ENCODE measurements at places on chromosomes 5 and 9.

GRCh38 chr5:81854485-81854884, 103.6 kb upstream of the SSBP2 start:
- DNase-seq: no peak

GRCh38 chr9:23636199-23636598, 189.8 kb downstream of the ELAVL2 start:
- no peak for DNase-seq

GRCh38 chr5:122499585-122499984, 187.5 kb downstream of the SNCAIP start:
- no peak for DNase-seq

- DNase-seq: peak; percentile 45
Measured at GRCh38 chr5:9324348-9325077, 221.4 kb downstream of the SEMA5A start.

DNA sequence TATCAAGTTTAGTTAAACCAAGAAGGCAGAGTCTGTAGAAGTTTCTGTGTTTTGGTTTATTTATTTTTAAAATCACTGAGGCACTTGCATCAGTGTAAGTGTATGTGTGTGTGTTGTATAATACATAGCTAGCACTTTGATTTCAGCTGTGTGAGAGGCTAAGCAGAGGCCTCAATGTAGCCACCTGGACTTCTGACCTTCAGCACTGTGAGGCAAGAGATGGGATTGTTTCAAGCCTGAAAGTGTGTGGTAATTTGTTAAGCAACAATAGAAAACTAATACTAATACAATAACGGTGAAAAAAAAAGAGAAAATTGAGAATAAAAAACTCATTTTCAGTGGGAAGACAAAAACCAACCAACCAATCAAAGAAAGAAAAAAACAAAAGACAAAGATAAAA, 327.3 kb downstream of the CDH18 start:
- DNase-seq: no peak

GRCh38 chr5:169702693-169703481, 65.8 kb downstream of the DOCK2 start:
- DNase-seq: peak; percentile 24

DNA sequence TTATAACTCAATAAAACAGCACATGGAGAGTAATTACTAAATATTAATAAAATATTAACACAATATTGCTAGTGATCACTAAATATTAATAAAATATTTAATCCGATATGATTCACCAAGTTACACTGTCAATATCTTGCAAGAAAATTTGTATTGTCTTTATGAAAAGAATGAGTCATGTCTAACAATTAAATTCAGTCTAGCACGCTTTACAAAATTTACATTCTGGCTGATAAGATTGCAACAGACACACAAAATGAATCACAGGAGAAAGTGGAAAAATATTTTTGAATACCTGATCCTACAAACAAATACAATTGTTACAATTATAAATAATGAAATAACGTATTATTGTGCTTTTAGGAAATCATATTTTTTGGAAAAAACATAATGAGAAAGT, 567.2 kb downstream of the EFNA5 start:
- DNase-seq: no peak

DNA sequence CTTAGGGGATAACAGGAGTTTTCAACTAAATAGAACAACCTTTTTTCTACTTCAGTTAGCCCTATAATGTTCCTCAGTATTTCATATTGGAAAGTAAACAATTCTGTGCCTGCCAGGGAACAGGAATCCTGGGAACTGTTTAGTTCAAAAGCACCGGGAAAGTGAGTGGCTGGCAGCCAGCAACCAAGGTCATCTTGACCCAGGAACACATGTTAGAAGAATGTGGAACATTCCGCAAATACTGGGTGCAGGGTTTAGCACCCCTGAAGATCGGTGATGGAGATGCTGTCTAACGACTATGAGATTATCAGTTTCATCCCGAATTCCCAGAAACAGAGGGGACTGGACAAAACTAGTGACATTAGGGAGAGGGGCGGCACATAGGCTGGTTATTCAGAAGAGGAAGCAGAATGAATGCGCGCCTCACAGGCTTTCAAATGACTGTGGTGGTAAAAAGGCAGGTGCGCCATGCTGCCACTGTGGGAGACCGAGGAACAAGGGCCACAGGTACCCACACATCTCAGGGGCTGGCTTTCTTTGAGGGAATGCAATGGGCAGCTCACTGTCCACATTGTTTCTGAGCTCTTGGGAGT, 51.2 kb downstream of the IPPK start:
- DNase-seq: no peak

GRCh38 chr9:136172412-136173079, 32.4 kb downstream of the LHX3 start:
- no peak for DNase-seq

GRCh38 chr9:30078195-30078594, 2306.2 kb upstream of the ACO1 start:
- no peak for DNase-seq

DNA sequence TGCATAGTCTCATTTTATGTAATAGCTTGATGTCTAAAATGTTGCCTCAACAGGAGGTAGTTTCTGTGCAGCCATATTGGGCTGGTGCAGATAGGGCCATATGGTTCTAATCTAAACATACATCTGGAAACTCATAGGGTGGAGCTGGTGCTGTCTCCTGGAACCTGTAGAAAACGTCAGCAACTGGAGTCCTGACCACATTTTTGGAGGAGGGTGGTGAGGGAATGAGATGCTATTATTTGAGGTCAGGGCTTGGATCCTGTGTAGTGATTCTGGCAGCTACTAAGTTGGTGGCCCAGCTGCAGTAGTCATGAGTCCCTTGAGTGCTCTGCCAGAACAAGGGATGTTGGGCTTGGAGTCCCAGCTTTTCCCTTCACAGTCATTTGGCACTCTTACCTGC, 14.1 kb downstream of the MAN2A1 start:
- DNase-seq: peak; percentile 83

DNA sequence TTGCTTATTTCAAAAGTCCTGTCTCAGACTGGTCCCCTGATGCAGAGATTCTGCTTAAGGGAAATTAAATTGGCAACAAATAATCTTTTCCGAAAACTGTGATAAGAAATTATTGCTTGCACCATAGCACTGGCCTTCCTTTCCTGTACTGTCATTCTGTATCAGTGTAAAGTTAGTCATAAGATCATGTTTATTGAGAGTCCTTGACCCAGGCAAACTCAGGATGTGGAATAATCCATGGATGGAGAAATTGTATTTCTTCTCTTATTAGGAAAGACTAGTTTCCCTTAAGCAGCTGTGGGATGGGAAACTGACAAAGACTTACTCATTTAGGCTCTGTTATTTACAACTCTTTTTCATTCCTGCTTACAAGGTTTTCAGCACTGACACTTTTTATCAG, 83.0 kb upstream of the RANBP6 start:
- DNase-seq: peak; percentile 76

GRCh38 chr9:111349766-111350165, 19.7 kb upstream of the OR2K2 start:
- DNase-seq: no peak

DNA sequence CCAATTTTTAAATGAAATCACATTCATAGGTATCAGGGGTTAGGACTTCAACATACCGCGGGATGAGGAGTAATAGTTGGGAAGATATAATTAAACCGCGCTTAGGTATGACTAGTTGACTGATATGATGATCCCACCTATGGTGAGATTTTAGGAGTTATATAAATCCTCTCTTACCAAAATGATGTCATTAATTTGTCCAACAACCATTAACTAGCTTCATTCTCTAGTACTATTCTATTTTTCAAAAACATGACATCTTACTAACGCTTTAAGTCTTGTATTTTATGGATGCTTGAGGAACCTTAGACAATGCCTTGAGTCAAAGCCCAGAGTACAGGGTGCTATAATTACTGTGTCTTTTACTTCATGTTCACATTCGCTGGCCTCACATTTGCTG, 59.6 kb upstream of the PIK3R1 start:
- DNase-seq: no peak

DNA sequence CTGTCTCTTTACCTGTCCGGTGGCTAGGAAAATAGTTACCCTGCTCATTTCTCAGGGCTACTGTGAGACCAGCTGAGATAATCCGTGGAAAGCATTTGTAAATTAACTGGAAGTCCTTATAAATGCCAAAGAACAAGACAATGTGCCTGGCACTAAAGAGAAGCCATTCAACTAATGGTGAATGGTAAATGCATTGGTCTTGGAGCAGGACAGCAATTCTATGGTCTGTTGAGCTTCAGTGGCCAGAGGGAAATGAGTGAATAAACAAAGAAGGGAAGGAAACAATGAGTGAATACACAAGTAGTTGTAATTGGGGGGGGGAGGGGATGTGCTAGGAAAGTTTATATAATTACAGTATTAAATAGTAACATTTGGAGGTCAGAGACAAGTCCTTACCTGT, 353.6 kb downstream of the SEMA5A start:
- no peak for DNase-seq

- DNase-seq: peak; percentile 48
Measured at GRCh38 chr9:113989017-113989713, 88.9 kb downstream of the AMBP start.

DNA sequence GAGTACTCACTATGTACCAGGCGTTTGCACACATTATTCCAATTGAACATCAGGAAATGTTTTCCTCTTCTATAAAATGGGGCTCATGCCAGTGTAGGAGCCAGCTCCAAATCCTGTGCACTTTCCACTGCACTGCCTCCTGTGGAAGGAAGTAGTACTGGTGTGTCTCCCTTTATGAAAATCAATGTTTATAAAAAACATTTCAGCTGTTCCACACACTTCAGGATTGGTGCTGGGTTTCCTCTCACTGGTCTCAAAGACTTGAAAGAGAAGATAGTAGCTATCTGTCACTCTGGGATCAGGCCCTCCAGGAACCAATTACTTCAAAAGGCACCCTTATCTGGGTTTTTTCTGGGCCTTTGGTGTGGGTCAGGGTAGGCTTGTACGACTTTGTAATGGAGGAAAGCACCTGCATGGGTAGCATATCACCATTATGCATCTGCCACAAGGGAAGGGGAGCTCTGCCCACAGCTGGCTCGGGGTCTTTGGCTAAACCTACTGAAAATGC, 32.5 kb downstream of the RAB14 start:
- DNase-seq: peak; percentile 34

- DNase-seq: no peak
Measured at GRCh38 chr5:60519372-60519771, 180.6 kb downstream of the DEPDC1B start.

GRCh38 chr5:169263591-169263990, 37.3 kb downstream of the SLIT3 start:
- DNase-seq: no peak

DNA sequence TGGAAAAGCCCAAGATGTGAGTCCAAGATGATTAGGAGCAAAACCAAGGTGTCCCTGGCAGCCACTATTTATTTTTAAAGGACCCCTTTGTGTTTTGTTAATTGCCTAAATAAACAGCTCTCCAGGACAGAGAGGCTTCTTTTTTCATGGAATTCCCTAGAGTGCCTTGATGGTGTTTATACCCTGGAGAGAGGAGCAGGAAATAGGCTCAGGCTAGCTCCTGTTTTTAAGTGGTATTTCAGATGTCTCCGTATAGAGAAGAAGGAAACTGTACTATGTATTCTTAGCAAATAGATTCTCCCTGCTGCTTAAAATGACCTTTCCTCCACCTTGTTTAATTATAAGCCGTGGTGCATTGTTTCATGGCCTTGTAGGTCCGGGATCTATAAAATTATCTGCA, 292.4 kb downstream of the CD180 start:
- DNase-seq: no peak

GRCh38 chr9:123679330-123679987, 250.5 kb downstream of the DENND1A start:
- DNase-seq: no peak

- peak; percentile 57 for DNase-seq
Measured at GRCh38 chr9:5799314-5799713, 33.6 kb downstream of the ERMP1 start.

GRCh38 chr9:125630436-125630835, 76.6 kb downstream of the MAPKAP1 start:
- no peak for DNase-seq

- peak; percentile 74 for DNase-seq
Measured at GRCh38 chr5:38316544-38317224, 58.3 kb downstream of the EGFLAM start.

DNA sequence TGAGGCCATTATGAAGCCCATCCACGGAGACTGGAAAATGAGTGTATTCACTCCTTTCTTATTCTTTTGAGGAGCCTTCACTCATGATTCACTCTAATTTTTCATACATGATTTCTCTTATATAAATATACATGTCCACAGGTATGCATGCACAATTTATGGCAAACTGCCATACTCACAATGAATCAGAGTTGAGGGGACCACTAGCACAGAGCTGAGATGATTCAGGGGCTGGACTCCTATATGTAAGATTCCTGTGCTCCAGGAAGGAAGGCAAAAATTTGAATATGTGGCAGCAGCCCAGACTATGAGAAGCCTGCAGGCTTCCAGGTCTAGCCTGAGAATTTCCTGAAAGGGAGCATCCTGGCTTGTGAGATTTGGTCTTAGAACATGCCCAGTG, 484.6 kb downstream of the PRELID2 start:
- DNase-seq: peak; percentile 38

- DNase-seq: peak; percentile 37
Measured at GRCh38 chr5:73338256-73339050, 110.1 kb downstream of the FOXD1 start.

DNA sequence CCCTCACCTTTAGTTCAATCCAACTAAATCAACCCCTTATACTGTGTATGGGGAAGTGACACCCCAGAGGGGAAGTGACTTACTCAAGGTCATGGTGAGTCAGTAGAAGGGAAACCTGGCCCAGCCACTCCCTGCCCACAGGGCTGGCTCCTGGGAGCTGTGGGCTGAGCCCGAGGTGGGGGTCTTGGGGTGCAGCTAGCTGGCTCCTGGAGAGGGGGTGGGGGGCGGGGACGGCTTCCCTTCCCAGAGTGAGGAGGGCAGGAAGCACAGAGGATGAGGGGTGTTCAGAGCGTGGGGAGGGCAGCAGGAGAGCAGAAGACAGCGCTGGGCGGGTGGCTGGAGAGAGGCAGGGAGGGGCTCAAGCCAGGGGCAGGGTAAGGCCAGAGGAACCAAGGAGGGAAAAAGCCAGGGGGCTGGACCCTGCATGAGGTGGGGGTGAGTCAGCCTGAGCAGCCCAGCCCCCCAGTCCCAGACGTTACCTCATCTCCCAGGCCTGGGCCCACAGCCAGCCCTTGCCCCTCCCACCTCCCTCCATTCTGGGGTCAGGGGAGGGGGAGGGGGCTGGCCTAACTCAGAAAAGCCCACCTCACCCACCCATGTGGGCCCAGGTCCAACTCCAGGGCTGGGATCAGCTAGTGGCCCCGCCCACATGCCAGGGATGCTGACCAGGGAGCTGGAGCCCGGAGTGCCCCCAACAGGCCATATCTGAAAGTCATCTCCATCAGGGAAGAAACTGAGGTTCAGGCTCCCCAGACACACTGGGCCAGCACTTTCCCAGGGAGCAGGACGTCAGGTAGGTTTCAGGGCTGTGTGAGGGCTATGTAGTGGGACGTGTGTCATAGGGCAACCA, 2.8 kb downstream of the PDLIM7 start:
- peak; percentile 93 for DNase-seq

GRCh38 chr9:86494644-86495111, 140.5 kb upstream of the TUT7 start:
- DNase-seq: peak; percentile 85

GRCh38 chr9:32360983-32361673, 23.3 kb upstream of the ACO1 start:
- DNase-seq: no peak

All from fibroblast of mammary gland (primary cell).